ENCODE measurements at places on chromosomes 5 and 9. TPM values are rescaled to one million over a fixed set of nuclear protein-coding genes. Genes with fewer than 3 reads are reported as not detected.

GRCh38 chr9:128805661-128806060, 12.6 kb upstream of the ENDOG start:
- no peak for DNase-seq

The PCDHGA4 gene
- total RNA-seq: 4.2 TPM

GRCh38 chr9:68710111-68710471, 5.1 kb downstream of the PIP5K1B start:
- DNase-seq: no peak

GRCh38 chr5:90944116-90944515, 385.5 kb downstream of the ADGRV1 start:
- no peak for DNase-seq

DNA sequence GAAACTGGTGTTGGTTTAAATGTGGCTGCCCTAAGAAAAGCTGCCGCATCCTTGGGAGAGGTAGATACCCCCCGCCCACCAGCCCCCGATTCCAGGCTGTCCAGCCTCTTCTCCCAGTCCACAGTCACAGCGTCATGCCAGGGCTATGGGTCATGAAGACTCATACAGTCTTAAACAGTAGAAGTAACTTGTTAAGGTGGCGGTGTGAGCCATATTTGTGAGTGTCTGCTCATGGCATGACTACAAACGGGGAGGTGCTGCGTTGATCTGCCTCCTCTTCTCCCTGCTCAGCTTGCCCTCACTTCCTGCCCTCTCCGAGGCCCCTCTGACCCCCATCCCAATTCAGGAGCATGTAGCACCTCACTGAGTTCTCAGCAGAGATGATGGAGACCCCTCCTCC, 20.8 kb downstream of the FGD3 start:
- no peak for DNase-seq

DNA sequence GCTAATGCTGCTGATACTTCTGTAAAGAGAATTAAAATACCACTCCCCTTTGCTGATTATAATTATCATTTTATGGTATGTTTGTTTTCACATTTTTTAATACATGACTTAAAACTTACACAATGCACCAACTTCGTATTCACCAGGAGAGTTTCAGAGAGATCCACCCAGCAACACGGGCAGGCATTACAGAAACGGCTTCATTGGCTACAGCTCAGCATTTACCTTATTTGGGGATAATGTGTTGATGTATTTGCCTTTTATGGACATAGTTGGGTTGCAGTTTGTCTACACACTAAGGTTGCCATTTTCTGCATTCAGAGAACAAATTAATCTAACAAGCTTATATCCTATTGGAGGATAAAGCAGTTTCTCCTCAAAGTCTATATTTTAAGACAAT, 423.6 kb downstream of the PRDM9 start:
- DNase-seq: no peak

GRCh38 chr9:92308893-92309292, 15.4 kb upstream of the IARS1 start:
- DNase-seq: no peak

DNA sequence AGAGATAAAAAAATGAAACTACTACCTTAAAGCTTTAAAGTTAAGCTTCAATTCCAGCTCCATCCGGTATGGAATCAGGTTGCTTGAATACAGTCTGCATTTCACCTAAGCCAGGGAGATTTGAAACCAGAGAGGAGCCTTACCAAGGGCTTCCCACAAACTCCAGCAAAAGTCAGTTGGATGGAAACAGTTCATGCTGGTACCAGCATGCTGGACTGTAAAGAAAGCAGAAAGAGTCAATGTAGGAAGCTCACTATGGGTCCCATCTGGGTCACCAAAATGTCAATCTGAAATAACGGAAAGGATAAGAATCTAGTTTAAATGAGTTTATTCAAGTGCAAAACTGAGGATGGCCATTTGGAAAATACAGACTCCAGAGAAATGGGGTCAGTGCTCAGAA, 65.3 kb downstream of the CDO1 start:
- no peak for DNase-seq

DNA sequence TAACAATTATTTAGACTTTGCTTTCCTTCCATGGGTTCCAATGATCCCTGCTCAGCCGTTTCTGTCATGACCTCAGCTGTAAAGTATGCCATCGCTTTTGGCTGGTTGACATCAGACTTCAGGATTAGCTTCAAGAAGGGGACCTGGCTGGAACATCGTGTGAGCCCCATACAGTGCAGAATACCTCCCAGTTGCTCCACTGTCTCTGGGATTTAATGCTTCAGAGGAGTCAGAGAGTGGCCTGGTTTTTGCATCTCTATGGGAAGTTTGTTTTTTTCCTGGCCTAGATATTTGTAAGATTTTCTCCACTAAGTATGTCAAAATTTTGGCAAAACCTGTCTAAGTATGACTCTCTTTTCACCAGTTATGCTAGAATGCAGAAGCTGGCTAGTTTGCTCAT, 216.9 kb downstream of the GABBR2 start:
- no peak for DNase-seq

The PCDHA8 gene
- not detected for total RNA-seq

GRCh38 chr5:121841892-121842291, 9.8 kb upstream of the FTMT start:
- no peak for DNase-seq

The GLIPR2 gene
- total RNA-seq: 16.3 TPM

- DNase-seq: no peak
These were observed 331.9 kb upstream of the CCNG1 start for GRCh38 chr5:163105456-163105855.

The SPINK4 gene
- not detected for total RNA-seq

DNA sequence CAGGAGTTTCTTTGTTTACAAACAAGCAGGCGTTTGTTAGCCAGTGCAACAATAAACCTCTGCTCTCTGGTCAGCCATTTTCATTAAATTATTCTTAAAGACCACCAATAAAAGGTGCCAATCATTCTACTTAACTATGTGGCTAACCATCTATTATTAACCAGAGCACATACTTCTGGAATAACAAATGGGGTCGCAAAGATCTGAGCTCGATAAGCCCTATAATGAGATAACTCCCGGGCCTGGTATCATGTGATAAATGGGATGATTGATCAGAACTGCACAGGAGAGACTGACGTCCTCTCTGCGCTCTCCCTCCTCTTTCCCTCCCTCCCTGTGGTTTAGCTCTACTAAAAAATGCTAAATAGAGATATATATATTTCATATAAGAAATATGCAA, 488.2 kb downstream of the NTRK2 start:
- no peak for DNase-seq

The C9orf50 gene
- not detected for total RNA-seq

The HRH2 gene
- 5.7 TPM for total RNA-seq

The MAST4 gene
- 114 TPM for total RNA-seq

DNA sequence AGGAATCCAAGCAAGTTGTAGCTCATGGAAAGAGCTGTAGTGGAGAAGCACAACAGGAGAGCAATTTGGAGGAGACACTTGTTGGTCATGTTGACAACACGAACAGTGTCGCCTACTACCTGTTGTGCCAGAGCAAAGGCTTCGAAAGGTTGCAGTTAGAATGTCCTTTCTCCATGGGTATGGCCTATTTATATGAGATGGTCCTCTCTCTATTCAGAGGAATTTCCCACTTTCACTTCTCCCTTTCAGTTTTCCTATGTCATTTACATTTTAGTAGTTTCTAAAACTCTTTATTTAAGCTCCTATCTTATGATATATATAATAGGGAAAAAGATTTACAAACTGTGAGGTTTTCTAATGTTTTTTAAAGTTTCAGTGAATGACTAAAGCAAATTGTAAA, at the start of gene IFNB1:
Gene IFNB1 (minus strand): TSS at position 162 of the 400 bp plus-strand sequence. CDS start 73 bp downstream, at position 89.
- DNase-seq: no peak

The RANBP17 gene
- total RNA-seq: 29.3 TPM

DNA sequence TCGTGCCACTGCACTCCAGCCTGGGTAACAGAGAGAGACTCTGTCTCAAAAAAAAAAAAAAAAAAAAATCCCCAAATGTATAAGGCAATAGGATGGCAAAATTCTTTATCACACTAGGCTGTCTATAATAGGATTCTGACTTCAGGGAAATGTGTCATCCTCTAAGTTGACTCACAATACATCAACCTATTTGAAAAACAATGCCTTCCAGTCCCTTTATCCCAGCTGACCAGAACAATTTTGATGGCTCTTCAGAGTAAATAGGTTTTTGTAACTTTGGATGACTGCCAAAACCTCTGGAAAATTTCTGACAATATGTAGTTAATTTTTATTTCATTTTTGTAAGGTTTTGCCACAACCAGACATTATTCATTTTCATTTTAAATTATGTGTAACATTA, 184.1 kb downstream of the CCDC192 start:
- DNase-seq: no peak

Data from ureter (tissue), 1 donor.